DMS79 (cell line): ENCODE measurements at places on chromosomes 5 and 9.

- no peak for DNase-seq
Measured at GRCh38 chr5:180785121-180785781, 17.4 kb downstream of the MGAT1 start.

- no peak for DNase-seq
Measured at GRCh38 chr9:6194934-6195333, 20.7 kb upstream of the IL33 start.

DNA sequence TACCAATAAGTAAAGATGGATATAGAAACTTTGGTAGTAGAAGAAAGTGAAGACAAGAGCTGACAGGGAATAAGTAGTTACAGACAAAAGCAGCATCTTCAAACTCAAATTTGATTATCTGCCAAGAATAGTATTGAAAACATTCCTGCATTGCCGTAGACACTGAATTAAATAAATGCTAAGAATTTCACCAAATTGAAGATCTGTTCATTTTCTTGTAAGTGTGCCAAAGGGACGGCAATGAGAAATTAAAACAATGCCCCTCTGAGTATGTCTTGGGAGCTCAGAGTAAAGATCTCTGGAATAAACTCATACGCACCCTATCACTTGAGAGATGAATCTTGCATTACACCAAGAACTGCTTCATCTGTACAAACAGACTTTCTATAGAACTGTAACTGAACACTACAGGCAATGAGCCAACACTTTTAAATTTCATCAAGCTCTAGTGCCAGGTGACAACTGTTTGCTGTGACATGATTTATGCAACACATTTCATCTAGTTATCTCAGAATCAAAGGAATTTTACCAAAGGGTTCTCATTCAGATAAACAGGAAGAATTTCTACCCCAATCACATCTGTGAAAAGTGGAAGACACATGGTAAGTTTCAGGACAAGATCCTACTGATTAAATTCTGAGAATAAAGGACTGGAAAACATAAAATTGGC, 66.9 kb downstream of the RFX3 start:
- no peak for DNase-seq

GRCh38 chr5:72618708-72619107, 111.5 kb upstream of the ZNF366 start:
- no peak for DNase-seq

- DNase-seq = no peak
Measured at GRCh38 chr9:16718952-16719351, 151.5 kb downstream of the BNC2 start.
